ENCODE measurements at places on chromosomes 3 and 15.

GRCh38 chr3:41244620-41245336 lies 45.5 kb downstream of the CTNNB1 start:
- DNase-seq: no peak

DNA sequence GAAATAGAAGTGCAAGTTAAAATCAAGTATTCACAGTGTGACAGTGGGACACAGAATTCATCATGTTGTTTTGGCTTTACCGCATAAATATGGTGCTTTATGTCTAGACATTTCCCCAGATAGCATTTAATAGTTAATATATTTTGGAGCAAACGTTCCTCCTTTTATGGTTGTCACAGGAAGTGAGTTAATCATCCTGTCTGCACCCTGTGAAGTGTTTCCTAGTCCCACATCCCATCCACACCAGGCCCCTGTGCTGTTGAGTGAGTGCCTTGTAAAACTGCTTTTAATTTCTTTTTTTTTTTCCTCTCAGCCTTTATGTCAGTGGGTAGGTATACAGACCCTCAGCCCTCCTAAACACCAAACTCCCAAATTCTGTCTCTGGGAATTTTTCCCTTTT lies 393.7 kb downstream of the FEZF2 start:
- DNase-seq: no peak

- no peak for DNase-seq
Measured at GRCh38 chr3:140553591-140553990, 124.3 kb upstream of the TRIM42 start.

DNA sequence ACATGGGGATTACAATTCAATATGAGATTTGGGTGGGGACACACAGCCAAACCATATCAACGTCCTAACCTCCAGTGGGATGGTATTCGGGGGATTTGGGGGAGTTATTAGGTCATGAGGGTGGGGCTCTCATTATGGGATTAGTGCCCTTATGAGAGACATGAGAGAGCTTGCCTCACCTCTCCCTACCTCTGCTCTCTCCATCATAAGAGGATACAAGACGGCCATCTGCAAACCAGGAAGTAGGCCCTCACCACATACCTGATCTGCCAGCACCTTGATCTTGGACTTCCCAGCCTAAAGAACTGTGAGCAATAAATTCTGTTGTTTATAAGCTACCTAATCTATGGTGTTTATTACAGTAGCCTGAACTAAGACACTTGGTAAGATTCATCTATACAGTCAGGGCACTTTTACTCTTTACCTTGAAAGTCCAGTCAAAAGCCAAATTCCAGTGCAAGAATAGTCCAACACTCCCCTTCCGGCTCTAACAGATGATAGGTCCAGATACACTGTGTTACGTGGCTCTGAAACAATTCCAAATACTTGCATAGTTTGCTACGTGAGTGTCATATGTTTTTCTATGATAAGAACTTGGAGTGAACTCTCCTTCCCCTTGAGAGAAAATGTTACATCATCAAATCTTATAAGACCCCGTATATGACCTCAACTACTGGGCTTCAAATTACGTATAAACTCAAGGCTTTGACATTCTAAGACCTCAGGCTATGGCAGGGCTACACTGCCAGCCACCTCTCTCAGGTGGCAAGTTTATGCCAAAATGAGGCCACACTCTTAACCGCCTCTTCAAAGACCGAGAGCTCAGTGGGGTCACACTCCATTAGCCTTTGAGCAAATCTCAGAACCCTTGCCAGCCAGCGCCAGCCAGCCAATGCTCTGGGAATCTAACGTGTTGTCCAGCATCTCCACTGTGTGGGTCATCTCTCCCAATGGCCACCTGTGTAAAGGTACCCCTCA lies 129.9 kb downstream of the XXYLT1 start:
- peak; percentile 54 for DNase-seq

- DNase-seq: no peak
Measured at GRCh38 chr3:177589911-177590381, 392.7 kb upstream of the TBL1XR1 start.

GRCh38 chr15:69359722-69360121 lies 54.4 kb upstream of the KIF23 start:
- DNase-seq: no peak

- DNase-seq: peak; percentile 5
Measured at GRCh38 chr15:52113235-52113634, 660 bp upstream of the BCL2L10 start.

- DNase-seq: no peak
Measured at GRCh38 chr15:58257776-58258325, 119.7 kb downstream of the AQP9 start.

- no peak for DNase-seq
Measured at GRCh38 chr3:126537730-126538281, 13.9 kb downstream of the CHST13 start.

GRCh38 chr3:45537616-45537969 lies 57.0 kb upstream of the LIMD1 start:
- no peak for DNase-seq

GRCh38 chr3:104137116-104137515 lies 1229.6 kb upstream of the ALCAM start:
- DNase-seq: no peak

- DNase-seq: no peak
Measured at GRCh38 chr15:59999612-60000112, 4.4 kb upstream of the FOXB1 start.

DNA sequence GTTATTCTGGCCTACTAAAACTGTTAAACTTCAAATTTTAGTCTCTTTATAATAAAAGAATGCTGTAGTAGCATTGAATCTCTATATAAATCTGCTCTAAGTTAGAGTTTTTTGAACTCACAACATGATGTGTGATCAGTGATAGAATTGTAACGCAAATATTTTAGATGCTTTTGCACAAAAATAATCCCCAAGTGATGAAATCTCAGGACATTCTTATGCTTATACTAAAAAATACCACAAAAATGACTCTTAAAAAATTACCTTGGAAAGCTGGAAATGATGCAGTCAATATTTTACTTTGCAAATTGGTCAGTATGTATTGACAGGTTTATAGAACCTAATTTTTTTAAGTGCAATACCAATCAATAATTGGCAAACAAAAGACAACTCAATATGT lies 375.3 kb downstream of the TBC1D5 start:
- no peak for DNase-seq

- DNase-seq: no peak
Measured at GRCh38 chr3:145384307-145384706, 776.7 kb downstream of the PLOD2 start.

DNA sequence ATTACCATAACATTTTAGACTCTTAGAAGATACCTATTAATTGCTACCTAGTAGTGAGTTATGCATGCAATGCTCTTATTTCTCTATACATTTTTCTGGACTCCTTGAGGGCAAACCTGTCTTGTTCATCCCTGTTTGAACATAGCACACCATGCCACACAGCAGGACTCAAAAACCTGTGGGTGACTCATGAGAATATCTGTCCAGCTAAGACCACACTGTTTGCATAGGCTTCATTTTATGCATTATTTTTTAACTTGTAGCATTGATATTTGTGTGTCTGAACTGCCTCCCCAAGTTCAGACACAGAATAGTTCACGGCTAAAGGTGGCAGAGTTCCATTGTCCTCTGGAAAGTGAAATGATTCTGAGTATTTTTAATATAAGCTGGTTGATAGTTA lies 1.8 kb downstream of the LMCD1 start:
- DNase-seq: no peak

DNA sequence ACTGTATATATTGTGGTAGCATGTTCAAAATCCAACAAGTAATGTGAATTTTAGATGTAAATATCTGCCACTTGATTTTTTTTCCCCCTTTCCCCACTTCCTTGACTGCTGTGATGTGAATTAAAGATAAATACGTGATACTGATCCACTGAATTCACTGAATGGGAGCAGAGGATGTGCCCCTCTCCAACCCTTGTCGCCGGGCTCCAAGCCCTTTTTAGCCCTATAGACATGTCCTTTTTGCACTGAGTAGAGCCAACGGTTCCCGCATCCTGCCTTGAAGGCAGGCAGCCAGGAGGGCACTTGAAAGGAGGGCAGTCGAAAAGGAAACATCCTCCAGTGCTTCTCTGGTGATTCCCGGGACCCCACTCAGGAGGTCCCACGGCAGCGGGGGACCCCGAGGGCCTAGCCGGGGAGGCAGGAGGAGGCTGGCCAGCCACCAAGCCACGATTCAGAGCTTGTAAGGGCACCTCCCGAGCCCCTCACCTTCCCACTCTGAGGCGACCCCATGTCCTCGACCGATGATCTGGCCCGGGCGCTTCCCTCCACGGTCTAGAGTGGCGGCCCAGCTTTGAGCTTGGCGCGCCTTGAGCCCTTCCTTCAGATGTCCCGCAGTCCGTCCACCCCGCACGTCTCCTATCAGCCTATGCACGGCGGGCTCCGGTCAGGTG lies 901 bp upstream of the MANF start:
- peak; percentile 63 for DNase-seq

GRCh38 chr3:13199006-13199776 lies 126.0 kb upstream of the IQSEC1 start:
- DNase-seq: no peak

DNA sequence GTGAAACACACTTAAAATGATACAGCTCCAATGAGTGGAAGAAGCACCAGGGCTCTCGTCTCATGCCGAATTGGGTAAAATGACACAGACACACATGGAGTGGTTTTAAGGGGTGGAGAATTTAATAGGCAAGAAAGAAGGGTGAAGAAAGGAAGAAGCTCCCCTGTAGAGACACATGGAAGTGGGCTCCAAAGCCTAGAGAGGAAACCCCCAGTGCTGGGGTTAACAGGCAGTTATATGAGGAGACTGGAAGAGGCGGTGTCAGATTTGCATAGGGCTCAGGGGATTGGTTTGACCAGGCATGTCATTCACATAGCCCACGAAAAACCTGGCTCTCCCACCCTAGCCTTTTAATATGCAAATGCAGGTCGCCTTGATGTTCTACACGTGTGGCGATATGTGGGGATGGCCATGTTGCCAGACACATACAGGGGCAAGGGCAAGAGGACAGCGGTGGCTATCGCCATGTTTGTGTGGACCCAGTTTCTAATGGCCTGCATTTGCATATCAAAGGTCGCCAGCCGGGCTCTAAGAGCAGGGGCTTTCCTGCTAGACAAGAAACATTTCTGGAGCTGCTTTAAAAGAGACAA lies 1.9 kb upstream of the DPH6 start:
- no peak for DNase-seq

DNA sequence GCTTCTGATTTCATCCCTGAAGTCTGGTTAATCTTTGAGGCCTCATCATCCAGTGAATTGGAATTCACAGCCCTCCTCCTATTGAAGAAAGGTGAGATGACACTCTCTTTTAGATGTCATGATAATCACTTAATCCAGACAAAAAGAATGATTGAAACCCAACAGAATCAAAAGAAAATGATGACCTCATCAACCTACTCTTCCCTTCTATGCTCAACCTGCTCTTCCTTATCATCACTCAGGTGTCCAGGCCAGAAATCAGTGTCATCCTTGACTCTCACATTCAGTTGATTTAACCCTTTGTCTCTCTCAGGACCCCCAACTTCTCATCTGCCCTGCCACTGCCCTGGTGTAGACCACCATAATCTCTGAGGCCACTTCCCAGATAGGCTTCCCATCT lies 11.8 kb downstream of the PLA2G4E start:
- no peak for DNase-seq

DNA sequence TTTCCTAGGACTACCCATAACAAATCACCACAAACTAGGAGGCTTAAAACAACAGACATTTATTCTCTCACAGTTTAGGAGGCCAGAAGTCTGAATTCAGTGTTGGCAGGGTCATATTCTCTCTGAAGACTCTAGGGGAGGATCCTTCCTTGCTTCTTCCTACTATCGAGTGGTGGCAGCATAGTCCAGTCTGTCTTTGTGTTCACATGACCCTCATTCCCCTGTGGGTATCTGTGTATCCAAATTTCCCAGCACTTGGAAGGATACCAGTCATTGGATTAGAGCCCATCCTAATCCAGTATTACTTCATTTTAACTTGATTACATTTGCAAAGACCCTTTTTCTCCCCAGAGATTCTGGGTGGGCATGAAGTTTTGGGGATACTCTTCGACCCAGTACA lies 63.8 kb downstream of the GMPS start:
- no peak for DNase-seq

- peak; percentile 55 for DNase-seq
Measured at GRCh38 chr3:149717391-149718056, 34.8 kb downstream of the COMMD2 start.

- DNase-seq: no peak
Measured at GRCh38 chr3:195407531-195408409, 35.0 kb downstream of the ACAP2 start.

- no peak for DNase-seq
Measured at GRCh38 chr3:39780352-39780751, 29.1 kb upstream of the MYRIP start.

DNA sequence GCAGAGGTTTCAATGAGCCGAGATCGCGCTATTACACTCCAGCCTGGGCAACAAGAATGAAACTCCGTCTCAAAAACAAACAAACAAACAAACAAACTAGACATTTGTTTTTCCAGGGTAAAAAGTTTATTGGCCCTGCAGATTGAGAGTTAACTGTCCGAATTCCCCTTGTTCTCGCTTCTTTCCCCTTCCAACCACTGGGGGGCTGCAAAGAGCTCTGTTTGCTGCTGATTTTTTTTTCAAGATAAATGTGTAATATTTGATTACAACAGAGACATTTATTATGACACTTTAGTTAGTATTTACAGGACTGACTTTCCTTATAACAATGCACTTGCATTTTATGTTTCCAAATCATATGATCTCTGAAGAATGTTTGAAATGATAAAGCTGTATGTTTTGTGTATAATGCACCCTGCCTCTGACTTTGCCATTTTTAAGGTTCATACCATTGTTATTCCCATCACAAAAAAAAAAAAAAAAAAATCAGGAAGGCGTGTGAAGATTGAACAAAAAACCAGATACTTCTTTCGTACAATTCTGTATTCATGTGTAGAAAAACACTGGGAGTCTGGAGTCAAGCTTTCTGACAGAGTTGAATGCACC lies 2.8 kb downstream of the CLSTN2 start:
- peak; percentile 19 for DNase-seq

- DNase-seq: no peak
Measured at GRCh38 chr3:172290457-172290856, 157.8 kb downstream of the GHSR start.

- no peak for DNase-seq
Measured at GRCh38 chr3:127172211-127172610, 20.7 kb upstream of the PRR23E start.

DNA sequence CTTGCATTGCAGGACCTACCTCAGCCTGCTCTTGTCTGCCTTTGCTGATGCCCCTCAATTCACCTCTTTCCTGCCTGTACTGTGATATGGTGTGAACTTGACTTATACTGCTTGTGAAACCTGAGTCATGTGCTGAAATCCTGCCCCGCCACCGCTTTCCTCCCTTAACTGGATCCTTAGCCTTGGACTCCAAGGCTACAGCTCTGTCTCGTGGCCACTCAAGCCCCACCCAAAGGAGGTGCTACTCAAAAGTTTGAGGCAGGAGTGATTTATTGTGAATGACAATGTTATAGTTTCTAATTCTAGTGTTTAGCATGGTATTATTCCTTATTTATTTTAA lies 56.1 kb downstream of the MYZAP start:
- DNase-seq: no peak

DNA sequence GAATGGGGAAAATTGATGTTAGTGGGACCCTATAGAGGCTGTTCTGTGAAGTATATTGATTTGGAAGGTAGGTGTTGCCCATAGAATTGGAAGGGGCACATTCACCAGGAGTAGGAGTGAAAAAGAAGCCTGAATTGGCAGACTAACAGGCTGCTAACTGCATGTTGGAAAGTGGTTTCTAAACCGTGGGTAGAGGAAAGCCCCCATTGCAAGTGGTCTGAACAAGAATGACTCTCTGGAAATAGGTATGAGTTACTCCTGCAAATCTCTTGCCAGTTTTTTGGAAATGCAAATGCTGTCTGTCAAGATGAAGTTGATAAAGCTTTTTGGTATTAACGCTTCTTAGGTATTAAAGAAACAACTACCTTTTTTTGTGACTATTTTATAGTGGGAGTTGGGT lies 3.5 kb downstream of the UBE2E1 start:
- DNase-seq: peak; percentile 46
